IPS DF 19.7 (cell line): ENCODE measurements at places on chromosomes 12 and 14.

- no peak for DNase-seq
These were observed 2.4 kb upstream of the CRIP1 start for GRCh38 chr14:105484069-105484996.

GRCh38 chr12:24173067-24173466 lies 223.6 kb upstream of the SOX5 start:
- no peak for DNase-seq

DNA sequence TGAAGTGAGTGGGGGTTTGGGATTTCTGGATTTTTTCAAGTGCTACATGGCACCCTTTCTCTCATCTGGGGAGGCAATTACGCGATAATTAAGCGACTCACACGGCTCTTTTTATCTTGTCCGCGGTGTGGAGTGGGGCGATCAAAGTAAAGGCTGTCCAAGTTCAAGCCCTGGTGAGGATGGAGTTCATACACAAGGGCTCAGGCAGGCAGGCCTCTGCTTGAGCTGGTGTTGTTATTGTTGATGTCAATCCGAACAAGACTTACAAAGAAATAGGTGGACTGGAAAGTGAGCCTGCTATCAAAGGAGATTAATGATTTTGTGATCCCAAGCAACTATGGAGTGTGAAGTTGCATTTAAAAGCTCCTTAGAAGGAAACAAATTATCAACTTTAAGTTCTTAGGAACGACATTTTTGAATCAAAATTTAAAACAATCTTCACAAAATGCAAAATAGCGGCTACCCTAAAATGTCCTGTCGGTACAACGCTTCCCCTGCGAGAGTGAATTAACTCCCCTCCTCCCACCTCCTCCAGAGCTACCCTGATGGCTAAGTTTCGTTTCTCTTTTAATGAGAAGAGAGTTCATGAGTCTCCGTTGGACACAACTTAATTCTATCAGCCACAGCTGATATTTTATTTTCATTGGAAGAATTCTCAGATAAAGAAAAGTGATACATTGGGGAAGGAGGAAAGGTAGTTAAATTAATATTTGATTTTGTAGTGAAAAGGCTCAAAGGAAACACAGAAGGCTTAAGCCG lies 5.9 kb downstream of the FOXA1 start:
- no peak for DNase-seq

DNA sequence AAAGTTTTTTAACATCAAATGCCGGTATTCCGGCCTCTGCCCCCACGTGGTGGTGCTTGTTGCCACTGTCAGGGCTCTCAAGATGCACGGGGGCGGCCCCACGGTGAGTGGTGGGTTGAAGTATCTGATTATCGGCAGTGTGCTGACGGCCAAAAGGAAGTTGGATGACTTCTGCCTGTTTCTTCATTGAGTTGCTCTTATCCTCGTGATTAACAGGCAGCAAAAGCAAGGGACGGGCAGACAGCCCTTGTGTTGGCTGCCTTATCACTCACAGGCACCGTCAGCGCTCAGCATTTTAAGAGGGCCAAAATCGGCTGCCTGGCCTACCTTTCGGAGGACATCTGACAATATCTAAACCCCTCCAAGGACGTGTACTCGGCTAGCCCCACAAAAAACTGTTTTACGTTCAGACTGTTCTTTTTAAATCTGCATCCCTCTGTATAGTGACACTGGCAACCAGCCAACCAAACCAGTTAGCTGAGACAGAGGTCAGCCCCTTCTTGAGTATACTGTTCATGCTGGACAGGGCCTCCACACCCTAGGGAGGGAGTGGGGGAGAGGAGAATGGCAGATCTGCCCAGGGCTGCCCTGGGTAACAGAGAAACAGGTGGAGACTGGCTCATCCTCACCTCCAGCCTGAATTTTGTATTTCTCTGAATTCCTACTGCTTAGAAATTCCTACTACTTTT lies 22.9 kb upstream of the AKAP5 start:
- DNase-seq: no peak

- no peak for DNase-seq
These were observed 169.9 kb downstream of the KIF21A start for GRCh38 chr12:39272871-39273655.
